ENCODE measurements at places on chromosomes 1 and 21. TPM values are rescaled to one million over a fixed set of nuclear protein-coding genes. Genes with fewer than 3 reads are reported as not detected.

DNA sequence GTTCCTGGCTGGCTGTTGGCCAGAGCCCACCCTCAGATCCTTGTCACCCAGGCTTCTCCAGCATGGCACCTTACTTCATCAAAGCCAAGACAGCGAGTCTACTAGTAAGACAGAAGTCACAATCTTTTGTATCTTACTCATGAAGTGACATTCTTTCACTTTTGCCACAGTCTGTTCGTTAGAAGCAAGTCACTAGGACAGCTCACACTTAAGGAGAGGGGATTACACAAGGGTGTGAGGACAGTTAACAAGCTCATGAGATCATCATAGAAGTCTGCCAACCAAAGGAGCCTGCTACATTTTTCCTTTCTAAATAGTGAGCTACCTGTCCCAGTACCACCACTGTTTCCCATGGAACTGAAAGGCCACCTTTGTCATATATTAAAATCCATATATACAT is 61.5 kb downstream of the PACC1 start:
- peaks cover 23% of the 10 kb centered on the region for H3K36me3 ChIP-seq
- H3K27ac ChIP-seq: no peak overlapping the region
- H3K4me3 ChIP-seq: no peak overlapping the region
- H3K27me3 ChIP-seq: no peaks in the 10 kb centered on the region
- no peak for DNase-seq

- no peaks in the 10 kb centered on the region for H3K27me3 ChIP-seq
- H3K27ac ChIP-seq: no peak overlapping the region
- no peak for DNase-seq
Observed at GRCh38 chr21:42941696-42942085, 16.3 kb upstream of the ERVH48-1 start.

GRCh38 chr1:24294716-24295371 is 24.3 kb upstream of the GRHL3 start:
- no peaks in the 10 kb centered on the region for H3K4me1 ChIP-seq
- H3K27ac ChIP-seq: no peak overlapping the region
- H3K27me3 ChIP-seq: no peaks in the 10 kb centered on the region

DNA sequence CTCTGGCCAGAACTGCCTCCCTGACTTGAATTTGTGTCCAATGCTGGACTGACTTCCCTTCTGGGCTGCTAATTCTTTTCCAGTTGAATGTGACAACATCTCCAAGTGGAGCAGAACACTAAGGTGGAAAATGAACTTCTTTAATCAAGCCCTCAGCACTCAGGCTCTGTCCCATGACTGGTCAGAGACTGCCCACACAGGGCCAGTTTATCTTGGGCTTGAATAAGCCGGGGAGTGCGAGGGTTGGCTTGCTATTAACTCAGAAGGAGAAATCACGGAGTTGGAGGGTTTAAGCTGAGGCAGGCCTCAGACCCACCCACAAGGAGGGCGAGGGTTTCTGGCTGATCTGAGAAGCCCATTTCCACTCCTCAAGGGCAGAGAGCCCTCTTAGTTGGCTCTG is 12.4 kb downstream of the KCNA10 start:
- H3K27ac ChIP-seq: no peak overlapping the region
- H3K4me3 ChIP-seq: no peak overlapping the region

- H3K4me1 ChIP-seq: no peaks in the 10 kb centered on the region
- no peak overlapping the region for H3K4me3 ChIP-seq
- no peaks in the 10 kb centered on the region for H3K36me3 ChIP-seq
- no peaks in the 10 kb centered on the region for H3K27me3 ChIP-seq
- no peak for DNase-seq
- no peak overlapping the region for H3K27ac ChIP-seq
Observed at GRCh38 chr1:226995365-226996332, 55.6 kb downstream of the COQ8A start.

GRCh38 chr1:7539769-7540175 is 231.3 kb upstream of the VAMP3 start:
- no peak overlapping the region for H3K4me3 ChIP-seq
- DNase-seq: peak; percentile 83
- peaks cover 41% of the 10 kb centered on the region for H3K4me1 ChIP-seq
- no peaks in the 10 kb centered on the region for H3K36me3 ChIP-seq

DNA sequence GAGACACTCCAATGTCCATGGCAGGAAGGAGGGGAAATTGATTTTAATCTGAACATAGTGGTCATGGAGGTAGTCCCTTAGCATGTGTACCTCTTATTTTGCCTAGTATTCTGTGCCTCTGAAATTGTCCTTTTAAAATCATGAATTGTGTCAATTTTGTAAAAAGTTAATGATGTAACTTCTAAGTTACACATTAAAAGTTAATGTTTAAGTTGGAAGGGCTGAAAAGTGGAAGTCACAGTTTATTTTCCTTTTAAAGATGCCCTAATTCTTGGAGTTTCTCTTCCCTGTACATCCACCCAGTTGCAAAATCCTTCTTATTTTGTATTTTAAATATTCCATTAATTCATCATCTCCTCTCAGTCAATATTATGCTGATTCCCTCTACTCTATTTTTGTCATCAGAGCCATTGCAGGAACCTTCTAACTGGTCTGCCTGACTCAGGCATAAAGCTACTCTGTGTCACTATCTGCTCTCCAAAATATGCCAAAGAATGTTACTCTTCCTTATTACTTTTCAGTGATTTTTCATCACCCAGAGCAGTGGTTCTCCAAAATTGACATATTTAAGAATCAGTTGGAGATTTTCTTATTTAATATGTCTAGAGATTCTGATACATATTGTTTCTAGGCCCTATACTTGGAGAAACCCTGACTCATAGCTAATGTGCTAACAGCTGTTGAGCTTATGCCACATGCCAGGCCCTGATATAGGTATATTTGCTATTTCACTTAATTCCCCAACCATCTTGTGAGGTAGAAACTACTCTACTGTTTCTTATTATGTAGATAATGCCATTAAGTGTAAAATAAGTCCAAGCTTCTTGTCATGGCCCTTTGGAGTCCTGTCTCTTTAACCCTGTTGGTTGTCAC is 5.1 kb downstream of the HOOK1 start:
- H3K4me1 ChIP-seq: no peaks in the 10 kb centered on the region
- H3K4me3 ChIP-seq: no peak overlapping the region
- no peak overlapping the region for H3K27ac ChIP-seq
- no peaks in the 10 kb centered on the region for H3K36me3 ChIP-seq

GRCh38 chr1:223180731-223181321 is 37.8 kb upstream of the TLR5 start:
- DNase-seq: no peak
- H3K4me3 ChIP-seq: no peak overlapping the region
- H3K36me3 ChIP-seq: no peaks in the 10 kb centered on the region

DNA sequence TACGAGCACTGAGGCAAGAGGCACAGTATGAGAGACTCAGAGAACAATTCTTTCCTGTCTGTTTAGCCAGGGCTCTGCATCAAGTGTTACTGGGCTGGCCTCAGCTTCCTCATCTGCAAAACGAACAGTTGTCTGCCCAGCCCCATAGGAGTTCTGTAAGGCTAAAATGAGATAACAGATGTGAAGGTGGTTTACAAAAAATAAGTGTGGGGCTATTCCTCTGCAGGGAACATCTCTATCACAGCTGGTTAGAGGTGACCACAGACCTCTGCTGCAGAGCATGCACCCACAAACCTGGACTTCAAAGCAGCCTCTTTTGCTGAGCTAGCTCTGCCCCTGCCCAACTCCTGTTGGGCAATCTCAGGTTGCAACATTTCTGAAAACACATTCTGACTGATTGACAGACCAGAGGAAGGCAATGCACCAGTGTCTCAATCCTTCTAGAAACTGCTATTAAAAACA is 10.5 kb upstream of the OLIG1 start:
- peak overlapping the region; percentile 70 for H3K27ac ChIP-seq
- H3K36me3 ChIP-seq: no peaks in the 10 kb centered on the region
- DNase-seq: peak; percentile 52
- H3K27me3 ChIP-seq: no peaks in the 10 kb centered on the region

DNA sequence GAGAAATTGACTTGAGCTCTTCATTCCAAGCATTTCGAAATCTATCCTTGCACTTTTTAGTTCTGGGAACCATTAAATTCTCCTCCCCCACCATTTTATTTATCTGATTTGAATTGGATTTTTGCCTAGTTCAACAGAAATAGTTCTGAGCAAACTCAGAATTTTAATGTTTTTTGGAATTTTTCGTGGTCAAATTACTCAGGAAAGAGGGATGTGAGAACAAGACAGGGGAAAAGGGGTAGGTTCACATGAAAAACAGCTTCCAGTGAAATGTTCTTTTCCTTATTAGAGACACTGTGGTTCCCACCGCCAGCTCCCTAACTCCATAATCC is 5.7 kb upstream of the ZNF697 start:
- H3K4me3 ChIP-seq: no peak overlapping the region
- H3K27me3 ChIP-seq: no peaks in the 10 kb centered on the region
- no peak overlapping the region for H3K27ac ChIP-seq

DNA sequence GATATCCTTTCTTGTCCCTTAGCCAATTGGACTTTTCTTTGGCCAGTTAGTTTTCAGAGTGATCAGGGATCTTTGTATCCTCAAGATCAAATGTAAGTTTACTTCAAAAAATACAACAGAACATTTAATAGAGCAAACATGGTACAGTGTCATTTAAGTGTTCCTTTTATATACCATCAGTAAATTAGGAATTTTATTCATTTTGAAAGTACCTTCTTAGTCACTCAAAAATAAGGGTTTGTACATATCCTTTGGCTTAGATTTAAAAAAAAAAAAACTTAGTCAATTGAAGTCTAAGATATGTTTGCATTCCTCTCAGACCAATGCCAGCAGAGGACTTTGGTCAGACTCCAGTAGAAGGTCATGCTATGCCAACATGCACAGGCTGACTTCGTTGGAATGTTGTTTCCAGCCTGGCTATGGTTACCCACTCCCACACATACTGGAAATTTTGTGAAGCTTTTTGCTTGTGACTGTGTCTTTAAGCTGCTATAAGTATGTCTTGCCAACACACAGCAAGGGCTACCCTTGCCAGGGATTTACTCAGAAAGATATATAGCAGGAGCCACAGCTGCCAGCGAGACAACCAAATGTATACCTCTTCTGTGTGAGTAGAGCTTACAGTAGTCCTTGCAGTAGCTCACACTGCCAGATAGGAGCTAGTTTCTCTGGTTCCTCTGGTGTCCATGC is 81.5 kb upstream of the LRIF1 start:
- H3K36me3 ChIP-seq: no peaks in the 10 kb centered on the region
- DNase-seq: no peak
- H3K27ac ChIP-seq: no peak overlapping the region
- peaks cover 4% of the 10 kb centered on the region for H3K4me1 ChIP-seq
- no peak overlapping the region for H3K4me3 ChIP-seq

- H3K4me3 ChIP-seq: no peak overlapping the region
- H3K27ac ChIP-seq: no peak overlapping the region
Observed at GRCh38 chr1:203422656-203423055, 53.0 kb upstream of the PRELP start.

DNA sequence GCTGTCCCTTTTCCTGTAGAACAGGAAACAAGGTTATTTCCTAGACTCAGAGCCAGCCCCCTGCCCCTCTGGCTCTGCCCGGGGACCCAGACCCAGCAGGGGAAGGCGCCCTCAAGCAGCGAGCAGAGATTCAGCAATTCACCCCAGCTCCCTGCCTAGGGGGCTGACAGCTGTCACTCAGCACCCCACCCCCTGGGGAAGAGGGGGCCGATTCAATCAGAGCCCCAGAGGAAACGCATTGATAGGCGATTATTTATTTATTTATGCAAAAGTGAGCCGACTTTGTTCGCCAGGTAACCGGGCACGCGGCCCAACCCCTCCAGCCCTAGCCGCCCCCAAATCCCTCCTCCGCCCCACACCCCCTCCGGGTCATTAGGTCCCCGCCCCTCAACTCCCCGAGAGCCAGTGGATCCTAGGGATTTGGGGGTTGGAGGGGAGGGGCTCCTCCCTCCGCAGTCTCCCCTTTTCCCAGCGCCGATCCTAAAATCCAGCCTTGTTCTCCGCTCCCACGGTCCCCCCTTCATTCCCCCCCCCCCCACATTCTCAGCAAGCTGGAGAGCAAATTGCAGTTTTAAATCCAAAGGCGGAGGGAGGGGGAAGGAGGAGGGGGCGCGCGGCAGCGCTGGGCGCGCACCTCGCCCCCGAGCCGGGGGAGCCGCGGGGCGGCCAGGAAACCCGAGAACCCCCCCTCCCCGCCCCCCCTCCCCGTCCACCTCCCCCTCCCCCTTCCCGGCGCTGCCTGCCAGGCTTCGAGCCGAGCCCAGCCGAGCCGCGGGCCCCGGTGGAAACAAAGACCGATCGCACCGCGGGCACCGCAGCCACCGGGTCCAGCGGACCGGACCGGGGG is 1.3 kb downstream of the AHDC1 start:
- no peaks in the 10 kb centered on the region for H3K27me3 ChIP-seq
- H3K4me3 ChIP-seq: peak overlapping the region; percentile 76
- H3K4me1 ChIP-seq: peaks cover 48% of the 10 kb centered on the region

The SH2D1B gene
- total RNA-seq: not detected

The OR2G6 gene
- total RNA-seq: not detected

The ATP6V1G3 gene
- not detected for total RNA-seq

The CRYAA gene
- not detected for total RNA-seq

Measured in Karpas-422 (cell line).